ENCODE measurements at places on chromosomes 1 and 21.

DNA sequence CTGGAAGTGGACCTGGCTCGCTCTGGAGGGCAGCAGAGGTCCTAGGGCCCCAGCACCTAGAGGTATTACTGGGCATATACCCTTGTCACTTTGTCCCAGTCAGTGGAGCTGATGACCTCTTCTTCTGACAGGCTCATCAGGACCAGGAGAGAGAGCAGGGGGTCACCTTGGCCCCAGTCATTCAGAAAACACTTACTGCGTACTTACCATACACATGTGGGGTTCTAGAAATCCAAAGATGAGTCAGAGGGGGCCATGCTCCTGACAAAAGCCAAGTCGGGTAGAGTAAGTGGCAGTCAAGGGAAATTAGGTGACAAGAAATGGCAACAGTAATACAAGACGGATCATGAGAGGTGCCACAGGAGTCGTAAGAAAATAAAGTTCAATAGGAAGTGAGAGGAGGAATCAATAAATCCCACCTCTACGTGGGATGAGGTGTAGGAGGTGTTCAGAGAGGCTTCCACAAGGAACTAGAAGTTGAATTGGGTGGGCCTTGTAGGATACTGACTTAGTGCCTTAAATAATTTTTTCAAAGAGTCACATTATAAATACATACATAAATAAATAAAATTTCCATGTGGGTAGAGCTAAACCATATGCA is 6.8 kb downstream of the KCNC4 start:
- DNase-seq, result no peak

DNA sequence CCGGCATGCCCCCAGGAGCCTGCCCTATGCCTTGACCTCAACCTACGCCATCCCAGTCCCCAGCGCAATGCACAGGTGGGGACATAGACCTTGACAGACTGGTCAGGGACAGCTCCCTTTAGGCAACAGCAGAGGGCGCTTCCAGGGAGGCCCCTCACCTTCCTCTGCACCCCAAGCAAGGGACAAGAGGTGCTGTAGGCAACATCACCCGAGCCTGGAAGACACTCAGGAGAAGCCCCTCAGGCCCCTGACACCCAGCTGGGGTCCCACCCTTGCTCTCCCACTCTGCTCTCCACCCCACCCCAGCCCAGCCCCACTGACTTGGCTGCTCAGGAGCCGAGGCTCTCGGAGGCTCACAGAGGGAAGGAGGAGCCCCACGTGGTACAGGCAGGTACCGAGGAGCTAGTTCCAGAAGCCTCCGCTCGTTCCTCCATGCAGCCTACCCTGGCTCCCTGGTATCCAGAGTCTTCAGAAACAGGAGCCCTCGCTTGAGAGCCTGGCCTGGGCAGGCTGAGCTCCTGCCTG is 2.4 kb upstream of the WNT3A start:
- DNase-seq, result no peak

DNA sequence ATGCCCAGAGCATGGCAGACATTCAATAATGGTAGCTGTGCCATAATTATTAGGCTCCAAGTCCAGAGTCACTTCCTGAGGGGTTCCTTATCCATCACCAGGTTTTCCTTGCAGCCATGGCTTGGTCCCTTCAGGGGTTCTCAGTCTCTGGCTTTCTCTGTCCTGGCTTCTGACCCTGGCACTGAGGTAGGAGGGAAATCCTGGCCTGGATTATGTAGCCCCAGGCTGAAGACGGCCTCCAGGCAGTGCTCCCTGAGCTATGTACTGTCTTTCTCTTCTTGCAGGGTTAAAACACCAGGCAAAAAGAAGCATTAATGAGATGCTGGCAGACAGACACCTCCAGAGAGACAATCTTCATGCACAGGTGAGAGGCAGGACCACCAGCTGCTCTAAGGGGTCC is 9.5 kb upstream of the PADI3 start:
- DNase-seq, result no peak

GRCh38 chr1:115363171-115363570 is 25.1 kb upstream of the NGF start:
- no peak for DNase-seq

DNA sequence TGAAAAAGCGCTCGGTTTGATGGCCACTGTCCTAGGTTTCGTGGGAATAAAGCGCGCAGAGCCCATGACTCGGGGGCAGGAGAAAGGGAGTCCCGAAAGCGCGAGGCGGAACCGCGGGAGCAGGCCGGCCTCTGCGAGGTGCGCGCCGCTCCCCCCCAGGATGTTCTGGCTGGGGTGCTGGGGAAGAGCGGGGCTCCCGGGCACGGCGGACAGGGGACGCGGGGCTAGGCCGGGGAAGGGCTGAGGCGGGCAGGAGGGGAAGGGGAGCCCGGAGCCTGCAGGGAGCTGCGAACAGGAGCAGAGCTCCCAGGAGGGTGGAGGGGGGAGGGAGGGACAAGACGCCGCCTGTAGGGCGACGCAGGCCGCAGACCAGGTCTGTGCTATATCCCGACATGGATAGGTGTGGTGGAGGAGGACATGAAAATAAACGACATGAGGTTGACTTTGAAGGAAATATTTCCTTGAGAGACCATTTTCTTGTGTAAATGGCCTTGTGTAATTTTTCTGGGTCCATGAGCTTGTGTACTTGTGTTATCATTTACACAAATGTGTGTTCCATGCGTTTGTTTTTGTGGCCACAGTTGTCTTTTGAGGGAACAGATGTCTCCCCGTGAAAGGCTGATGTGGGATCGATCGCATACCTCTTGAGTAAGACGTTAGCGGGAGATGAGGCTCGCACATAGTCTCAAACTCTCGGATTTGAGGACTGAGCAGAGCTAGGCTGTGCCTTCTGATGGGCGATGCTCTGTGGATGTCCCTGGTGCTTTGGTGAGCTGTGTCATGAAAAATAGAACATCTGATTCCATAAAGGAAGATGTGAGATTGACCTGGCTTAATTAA is 1.3 kb downstream of the PCNT start:
- DNase-seq, result peak; percentile 17

- peak; percentile 22 for DNase-seq
These were observed 14.7 kb downstream of the JUN start for GRCh38 chr1:58768971-58769808.

DNA sequence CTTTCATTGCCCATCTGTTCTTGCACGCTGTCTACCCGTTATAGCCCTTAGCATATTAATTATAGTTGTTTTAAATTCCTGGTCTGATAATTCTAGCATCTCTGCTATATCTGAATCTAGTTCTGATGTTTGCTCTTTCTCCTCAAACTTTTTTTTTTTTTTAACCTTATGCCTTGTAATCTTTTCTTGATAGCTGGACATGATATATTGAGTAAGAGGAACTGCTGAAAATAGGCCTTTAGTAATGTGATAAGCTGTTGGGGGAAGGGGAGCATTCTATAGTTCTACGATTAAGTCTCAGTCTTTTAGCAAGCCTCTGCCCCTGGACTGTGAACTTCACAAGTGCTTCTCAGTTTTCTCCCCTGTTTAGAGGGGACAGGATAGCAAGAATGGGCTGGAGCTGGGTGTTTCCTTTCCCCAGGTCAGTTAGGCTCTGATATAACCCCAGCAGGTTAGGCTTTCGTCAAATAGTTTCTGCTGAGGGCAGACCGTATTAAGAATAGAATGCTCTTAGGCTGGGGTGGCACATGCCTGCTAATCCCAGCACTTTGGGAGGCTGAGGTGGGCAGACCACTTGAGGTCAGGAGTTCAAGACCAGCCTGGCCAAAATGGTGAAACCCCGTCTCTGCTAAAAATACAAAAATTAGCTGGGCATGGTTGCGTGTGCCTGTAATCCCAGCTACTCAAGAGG is 62.2 kb downstream of the ZFYVE9 start:
- DNase-seq, result no peak

DNA sequence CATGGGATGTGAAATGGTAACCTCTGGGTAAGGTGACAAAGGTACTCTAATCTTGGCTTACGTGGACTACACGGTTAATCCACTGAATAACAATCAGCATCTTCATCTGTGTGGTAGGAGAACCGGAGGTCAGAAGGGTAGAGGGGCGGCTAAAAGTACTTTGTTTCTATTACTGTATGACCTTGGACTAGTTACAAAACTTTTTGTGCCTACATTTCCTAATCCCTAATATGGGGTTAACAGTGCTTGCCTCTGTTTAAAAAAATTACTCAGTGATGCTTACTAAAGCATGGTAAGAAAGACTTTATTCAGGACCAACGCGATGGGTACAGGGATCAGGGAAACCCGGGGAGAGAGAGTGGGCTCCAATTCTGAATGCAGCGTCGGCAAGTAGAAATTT is 1.7 kb upstream of the MRPS6 start:
- DNase-seq, result no peak

DNA sequence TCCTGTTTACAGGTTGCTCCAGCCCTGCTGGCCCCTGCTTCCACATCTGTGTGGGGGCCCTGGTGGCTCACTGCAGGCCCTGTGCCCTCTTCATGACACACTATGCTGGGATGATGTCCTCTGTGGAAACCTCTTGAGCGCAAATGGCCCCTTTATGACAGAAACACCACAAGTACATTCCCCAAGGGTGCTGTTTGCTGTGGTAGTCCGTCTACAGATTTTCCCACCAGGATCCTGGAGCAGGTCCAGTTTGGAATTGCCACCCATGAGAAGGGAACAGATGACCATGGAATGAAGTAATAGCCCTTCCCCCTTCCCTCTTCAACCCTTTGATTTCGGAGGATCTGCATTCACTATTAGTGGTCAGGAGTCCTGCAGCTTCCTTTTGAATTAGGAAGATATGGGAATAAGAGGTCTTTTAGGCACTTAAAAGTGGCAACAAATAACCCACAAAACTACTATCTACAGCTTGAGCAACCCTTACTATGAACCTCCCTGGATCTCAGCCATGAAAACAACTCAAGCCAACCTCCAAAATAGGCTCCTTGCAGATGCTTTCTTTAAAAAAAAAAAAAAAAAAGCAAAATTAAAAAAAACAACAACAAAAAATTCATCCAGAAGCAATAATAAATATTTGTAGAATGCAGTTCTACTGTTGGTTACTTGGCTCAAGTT is 121.9 kb upstream of the TSPAN2 start:
- no peak for DNase-seq

DNA sequence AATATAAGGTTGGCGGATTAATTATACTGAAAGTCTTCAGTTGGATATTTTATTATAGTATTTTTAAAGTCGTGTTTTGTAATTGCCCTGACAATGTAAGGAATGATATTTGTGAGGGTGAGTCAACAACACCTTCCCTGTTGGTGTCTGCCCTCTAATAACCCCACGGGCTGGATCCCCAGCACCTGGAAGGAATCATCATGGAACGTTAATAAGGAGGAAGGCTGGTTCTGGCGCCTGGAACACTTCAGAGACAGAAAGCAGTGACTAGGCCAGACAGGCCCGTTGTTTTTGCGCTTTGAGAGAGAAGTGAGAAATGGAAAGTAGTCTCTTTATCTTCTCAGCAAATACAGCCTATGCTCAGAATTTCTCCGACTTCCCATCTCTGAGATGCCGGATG is 31.6 kb downstream of the TEX35 start:
- no peak for DNase-seq

DNA sequence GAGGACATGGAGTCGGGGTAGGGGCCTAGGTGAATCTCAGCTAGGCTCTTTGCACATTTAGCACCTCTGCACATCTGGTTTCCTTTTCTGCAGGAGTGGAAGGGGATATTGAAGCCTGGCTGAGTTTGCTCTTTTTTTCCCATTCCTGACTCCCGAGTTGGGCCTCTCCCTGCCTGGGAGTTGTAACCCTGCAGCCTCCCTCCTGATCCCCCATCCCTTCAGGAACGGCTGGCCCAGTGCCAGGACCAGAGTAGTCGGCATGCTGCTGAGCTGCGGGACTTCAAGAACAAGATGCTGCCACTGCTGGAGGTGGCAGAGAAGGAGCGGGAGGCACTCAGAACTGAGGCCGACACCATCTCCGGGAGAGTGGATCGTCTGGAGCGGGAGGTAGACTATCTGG is 836 bp downstream of the OLFML3 start:
- DNase-seq, result no peak

- no peak for DNase-seq
These were observed 348.8 kb downstream of the RYR2 start for GRCh38 chr1:237390823-237391222.

DNA sequence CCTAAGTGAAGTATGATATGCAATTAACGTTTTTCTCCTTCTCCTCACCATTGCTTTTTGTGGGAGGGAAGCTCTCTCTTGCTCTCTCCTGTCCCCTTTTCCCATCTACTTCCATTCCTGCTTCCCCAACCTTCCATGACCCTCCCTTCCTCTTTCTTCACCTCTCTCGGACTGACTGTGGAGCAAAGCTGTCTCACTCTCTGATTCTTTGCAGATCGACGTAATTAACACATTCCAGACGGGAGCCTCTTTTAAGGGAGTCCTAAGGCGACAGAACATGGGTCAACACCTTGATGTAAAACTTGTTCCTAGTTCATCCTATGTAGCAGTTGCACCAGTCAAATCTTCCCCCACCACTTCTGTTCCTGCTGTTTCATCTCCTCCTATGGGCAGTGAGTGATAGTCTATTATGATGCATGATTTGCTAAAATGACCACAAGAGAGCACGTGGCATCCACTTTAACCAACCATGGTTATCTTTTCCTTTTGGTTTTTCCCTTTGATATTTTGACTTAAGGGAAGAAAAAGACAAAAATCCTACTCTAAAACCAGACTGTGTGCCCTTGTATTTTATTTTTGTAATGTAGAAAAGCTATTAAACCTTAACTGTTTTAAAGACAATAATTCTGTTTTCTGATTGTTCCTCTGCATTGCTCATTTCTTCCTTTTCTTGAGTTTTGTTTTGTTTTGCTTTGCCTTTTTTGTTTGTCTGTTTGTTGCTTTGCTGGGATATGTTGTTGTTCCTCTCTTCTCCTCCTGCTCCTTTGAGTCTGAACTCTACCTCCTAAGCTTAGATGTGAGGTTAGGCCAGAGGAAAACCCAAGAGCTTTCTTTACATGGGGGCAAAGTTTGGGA is 31.7 kb upstream of the LAX1 start:
- DNase-seq, result no peak

- peak; percentile 21 for DNase-seq
These were observed 65.8 kb upstream of the VAMP3 start for GRCh38 chr1:7705048-7705907.

GRCh38 chr1:182166750-182167149 is 105.2 kb upstream of the ZNF648 start:
- DNase-seq, result no peak

- peak; percentile 10 for DNase-seq
These were observed 415.4 kb downstream of the TTLL7 start for GRCh38 chr1:83583351-83584014.

- no peak for DNase-seq
These were observed 519.3 kb upstream of the CXADR start for GRCh38 chr21:16993416-16994038.

- DNase-seq, result no peak
These were observed 33.3 kb upstream of the PGBD5 start for GRCh38 chr1:230459465-230459864.

Measured in activated CD4-positive, alpha-beta T cell treated with anti-CD3 and anti-CD28 coated beads, Interleukin-2, amount 50 U/mL, for 4 hours (primary cell).